ENCODE measurements at places on chromosomes 1 and 21.
A peak's percentile ranks its signal among the peaks of the same experiment; 100 is the strongest.

DNA sequence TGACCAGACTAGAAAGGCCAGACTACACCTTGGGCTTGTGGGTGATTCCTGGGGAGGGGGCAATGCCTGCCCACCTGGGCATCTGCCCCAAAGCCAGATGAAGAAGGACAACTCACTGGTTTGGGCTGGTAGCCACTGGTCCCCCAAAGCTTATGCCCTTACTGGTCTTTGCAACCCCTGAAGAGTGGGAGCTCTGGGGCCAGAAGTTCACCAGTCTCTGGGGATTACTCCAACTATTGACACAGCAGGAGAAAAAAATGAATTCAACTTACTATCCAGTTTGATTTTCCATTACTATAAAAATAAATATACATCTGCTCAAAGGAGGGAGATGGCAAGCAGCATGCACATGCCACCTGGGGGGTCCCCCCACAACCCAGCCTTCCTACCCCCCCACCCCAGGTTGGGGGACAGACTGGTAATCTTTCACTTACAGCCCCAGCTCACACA, 2.6 kb downstream of the AHDC1 start:
- no peak for DNase-seq

DNA sequence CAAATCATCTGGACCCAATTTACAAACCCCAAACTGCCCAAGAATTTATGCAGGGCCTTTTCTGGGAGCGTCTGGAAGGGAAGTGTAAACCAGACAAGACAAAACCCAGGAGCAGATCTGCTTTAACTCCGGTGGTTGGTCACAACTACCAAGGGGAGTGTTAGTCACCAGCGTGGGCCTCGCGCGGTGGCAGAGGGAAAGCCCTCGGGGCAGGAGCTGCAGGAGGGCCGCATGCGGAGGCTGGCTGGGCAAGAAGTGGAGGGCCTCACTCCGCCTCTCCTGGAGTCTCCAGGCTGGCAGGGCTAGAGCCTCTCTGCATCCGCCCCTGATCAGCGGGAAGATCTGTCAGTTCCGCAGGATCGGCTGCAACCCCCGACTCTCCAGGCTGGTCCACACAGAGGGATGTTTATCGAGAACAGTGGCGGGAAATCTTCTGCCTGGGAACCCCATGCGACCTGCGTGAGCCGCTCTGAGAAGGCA, 2.0 kb downstream of the COL24A1 start:
- no peak for DNase-seq

- DNase-seq: peak; percentile 89
These were observed 72.1 kb downstream of the DNM3 start for GRCh38 chr1:171913385-171913784.

DNA sequence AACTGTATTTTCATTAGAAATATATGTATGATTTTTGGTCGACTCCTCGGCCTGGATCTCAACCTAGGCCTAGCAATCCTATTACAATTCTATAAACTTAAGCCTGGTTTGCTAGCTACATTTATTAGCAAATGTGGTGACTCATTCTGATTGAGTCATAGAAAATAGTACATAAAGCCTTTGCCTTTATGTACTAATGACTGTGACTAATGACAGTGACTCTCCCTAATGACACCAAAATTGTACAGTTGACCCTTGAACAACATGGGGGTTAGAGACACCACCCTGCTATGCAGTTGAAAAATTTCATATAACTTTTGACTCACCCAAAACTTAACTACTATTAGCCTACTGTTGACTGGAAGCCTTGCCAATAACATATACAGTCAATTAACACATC, 78.9 kb downstream of the CLEC20A start:
- DNase-seq: no peak

GRCh38 chr21:14864211-14865021, 200.4 kb downstream of the NRIP1 start:
- peak; percentile 71 for DNase-seq

All from hematopoietic multipotent progenitor cell (in vitro differentiated cells).